ENCODE measurements at places on chromosomes 11 and 22.
A peak's percentile ranks its signal among the peaks of the same experiment; 100 is the strongest.

- no peak for DNase-seq
Measured at GRCh38 chr11:65719871-65720210, 757 bp downstream of the RNASEH2C start.

GRCh38 chr11:128520206-128520887 is 67.0 kb downstream of the ETS1 start:
- no peak for DNase-seq

DNA sequence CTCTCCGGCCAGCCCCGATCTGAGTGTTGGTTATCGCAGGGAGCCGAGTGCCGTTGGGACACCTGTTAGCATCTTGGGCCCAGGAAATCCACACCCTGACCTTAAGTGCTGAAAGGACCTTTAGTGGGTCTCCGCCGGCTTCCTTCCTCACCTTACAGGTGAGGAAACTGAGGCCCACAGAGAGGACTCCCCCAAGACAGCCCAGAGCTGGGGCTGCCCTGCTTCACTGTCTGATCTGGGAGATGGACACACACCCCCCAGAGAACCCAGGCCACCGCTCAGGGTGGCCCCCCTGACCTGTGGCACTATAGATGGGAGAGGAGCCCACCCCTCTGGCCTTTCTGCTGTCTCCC is 73.6 kb downstream of the FBLN1 start:
- no peak for DNase-seq

GRCh38 chr11:57499413-57499982 is 16.0 kb downstream of the SLC43A1 start:
- DNase-seq: peak; percentile 90

- DNase-seq: no peak
Measured at GRCh38 chr22:42907404-42908373, 50.6 kb upstream of the ARFGAP3 start.

DNA sequence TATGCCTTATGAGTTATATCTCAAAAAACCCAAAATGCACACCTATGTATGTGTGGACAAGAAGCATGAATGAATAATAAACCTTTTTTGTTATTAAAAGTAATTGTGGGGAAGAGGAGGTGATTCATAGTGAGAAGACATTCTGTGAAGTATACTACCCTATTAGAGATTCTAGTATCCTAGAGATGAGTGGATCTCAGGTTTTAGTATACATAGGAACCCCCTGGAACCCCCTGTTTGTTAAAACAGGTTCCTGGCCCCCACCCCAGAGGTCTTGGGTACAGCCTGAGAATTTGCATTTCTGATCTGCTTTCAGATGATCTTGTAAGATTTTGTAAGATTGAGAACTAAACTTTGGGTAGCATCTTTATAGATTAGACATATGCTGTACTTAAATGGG is 17.5 kb downstream of the NUCB2 start:
- no peak for DNase-seq

DNA sequence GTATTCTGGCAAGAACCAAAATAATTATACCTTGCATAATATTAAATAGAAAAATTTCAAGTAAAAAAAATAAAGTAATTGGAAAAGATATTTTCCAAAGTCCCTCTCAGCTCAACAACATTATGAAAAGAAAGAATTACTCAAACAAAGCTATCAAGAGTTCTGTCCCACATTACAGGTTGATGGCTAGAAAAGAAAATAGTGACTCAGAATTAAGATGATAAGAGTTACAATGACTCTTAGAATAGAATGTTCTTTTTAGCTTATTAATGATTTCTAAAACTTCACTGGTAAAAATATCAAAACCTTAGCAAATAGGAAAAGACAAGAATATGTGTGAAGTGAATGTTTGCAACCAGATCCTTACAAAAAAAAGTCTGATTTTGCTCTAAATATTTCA is 312.5 kb upstream of the PDGFD start:
- no peak for DNase-seq

DNA sequence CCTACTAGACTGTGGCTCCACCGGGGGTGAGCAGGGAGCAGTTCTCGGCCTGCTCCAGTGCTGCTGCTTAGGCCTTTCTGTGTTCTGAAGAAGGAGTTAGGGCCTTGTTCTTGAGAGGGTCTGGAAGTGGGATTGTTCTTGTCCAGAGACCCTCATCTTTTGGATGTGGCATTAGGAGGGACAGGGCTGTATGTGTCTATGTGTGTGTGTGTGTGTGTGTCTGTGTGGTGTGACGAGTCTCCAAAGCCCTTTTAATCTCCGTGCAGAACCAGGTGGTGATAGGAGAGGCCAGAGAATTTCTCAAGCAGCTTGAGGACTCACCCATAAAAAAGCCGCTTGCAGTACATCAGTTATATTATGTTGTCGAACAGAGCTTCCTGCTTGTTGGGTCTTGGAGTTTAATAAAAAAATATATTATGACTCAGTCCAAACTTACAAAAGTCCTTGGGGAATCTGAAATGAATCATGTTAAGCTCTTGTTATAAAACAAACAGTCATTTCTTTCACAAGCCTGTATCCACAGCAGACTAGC is 196.5 kb downstream of the TENM4 start:
- DNase-seq: no peak

GRCh38 chr22:27370269-27370668 is 431.3 kb downstream of the MN1 start:
- DNase-seq: no peak

GRCh38 chr11:96101146-96101545 is 177.2 kb upstream of the MTMR2 start:
- DNase-seq: no peak

DNA sequence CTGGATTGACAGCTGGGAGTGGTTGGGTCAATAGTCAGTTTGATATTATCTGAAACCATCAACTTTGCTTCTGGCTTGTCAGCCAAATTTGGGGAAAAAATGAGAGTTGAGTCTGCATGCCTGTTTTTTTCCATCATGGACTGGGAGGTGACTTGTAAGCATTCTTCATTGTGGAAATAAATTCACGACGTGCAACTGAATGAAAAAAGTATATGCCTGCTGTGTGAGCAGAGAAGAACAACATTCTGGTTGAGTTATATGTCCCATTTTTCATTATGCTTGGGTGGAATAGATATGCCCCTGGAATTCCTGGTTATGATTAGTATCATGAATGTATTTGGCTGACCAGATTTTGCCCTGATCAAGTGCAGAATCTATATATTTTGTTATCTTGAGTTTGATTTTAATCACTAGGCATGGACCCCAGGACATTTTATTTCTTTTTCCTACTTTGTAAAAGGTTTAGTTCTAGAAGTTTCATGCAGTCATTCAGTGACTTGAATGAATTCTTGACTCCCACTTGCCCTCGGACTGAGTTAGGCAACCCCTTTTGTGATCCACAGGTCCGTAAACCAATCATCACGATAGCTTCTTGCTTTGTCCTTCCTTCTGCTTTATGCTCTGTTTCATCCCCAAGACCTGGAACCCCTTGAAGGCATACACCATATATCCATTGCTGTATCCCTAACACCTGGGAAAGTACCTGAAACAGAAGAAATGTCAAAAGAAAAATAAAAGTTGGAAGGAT is 205.8 kb downstream of the NAV2 start:
- no peak for DNase-seq

DNA sequence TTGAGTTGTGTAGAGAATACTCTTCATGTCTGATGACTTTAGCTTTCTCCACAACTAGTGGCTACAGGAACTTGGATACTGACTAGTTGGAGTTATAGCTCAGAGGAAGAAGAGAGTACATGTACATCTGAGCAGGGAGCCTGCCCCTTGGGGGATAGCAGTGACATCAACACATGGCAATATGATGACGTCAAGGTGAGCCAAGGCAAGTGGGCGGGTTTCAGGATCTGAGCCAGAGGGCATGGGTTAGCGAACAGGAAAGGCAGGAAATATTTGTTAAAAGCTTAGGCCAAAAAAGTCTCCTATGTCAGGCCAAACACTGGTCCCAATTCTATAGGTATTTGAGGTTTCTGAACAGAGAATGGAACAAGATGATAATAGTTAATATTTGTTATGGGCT is 42.0 kb upstream of the HORMAD2 start:
- DNase-seq: no peak

DNA sequence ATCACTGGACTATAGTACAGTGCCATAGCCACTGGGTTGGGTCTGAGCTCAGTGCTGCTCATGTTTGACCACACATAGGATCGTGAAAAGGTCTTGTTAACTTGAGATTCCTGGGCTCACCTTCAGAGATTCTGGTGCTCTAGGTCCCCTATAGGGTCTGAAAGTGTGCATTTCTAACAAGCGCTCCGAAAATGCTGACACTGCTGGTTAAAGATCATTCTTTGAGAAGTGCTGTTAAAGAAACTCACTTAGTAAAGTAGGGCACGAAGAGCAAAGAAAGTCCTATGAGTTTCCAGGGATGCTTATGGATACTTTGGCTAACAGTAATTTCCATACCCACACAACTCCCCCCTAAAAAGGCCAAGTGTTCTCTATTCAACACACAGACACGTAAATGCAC is 108.1 kb upstream of the PAX6 start:
- DNase-seq: no peak

DNA sequence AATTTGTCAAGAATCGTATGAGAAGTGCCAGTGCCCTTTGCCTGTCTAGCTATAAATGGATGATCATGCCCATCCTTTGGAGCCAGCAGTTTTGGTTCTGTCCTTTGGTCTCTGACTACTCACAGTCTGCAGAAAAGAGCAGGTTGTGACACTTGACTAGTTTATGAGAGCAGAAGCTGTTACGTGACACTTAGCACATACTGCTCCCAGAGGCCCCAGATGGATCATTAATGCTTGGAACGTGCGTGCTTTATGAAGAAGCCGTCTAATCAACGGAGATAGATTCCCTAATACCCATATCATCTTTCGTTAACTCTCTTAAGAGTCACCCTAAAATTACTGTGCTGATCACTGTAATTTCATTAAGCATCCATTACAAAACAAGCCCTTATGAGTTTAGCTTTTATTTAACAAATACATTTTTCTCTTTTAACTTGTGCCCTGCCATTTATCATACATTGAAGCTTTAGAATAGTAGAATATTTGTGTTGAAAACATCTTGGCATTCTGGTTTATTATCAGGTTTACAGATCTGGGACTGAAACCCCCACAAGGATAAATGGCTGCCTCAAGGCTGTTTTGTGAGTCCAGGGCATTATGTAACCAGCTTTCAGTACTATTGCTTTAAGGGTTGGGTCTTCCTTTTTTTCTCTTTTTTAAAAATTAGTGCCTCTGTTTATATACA is 47.0 kb upstream of the ADORA2A start:
- no peak for DNase-seq

- DNase-seq: no peak
Measured at GRCh38 chr22:28650463-28650862, 29.2 kb downstream of the TTC28 start.

- no peak for DNase-seq
Measured at GRCh38 chr11:121018746-121019145, 5.2 kb upstream of the TBCEL start.

DNA sequence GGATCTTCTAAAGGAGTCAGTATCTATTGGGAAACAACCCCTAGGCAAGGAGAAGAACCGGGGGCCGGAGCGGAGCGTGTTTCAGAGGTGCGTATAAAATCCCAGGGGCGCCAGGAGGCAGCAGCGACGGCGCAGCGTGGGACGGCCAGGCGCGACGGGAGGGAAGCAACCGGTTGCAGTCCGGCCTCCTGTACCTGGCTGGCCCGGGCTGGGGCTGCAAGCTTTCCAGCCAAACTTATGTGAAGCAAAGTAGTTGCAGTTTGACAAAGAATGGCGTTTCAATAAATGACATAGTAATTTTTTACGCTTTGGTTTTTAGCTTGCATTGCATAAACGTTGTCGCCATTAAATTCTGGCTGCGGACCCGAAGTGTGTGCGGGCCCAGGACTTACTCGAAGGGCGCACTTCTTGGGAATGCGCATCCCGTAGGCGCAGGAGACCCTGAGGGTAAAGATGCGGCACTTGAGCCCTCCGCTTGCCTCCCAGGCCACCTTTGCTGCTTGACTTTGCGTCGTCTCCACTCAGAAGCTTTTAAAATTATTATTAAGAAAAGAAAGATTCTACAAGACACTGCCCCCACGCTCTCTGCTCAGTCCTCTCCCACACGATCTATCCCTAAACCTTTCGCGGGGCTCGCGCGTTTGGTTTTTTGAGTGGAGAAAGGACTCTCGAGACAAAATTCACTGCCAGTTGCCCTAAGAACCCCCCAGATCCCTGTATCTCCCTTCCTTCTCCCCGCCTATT is 1.6 kb upstream of the WT1 start:
- DNase-seq: no peak
